ENCODE measurements at places on chromosomes 12 and 14.

DNA sequence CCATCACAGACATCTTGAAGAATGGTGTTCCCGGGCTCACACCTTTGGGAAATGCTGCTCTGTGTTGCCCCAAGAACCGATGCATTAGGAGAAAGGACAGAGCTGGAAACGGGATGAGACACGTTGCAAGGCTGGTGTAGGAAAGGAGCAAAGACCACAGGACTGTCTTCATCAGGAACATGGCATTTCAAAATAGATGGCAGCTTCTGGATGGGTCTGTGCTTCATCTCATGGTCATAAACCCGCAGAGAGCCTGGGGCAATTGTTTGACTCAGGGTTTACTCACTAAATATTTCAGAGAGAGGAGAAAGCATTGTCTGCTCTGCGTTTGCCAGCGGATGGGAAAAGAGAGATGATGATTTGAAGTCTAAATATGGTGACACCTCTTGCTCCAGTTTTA is 76.3 kb downstream of the CACNA1C start:
- no peak for DNase-seq

DNA sequence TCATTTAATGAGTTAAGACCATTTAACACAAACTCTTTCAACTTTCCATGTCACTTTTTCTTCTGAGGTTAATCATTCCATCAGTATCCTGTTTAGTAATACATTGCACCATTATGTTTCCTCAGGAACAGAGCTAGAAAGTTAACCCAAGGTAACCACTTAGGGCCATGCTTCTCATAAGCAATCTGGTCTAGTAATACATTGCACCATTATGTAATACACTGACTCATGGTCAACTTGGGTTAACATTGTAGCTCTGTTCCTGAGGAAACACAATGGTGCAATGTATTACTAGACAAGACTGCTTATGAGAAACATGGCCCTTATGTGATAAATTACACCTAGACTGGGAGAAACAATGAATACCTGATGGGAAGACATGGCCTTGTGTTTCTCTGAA is 21.7 kb downstream of the ERH start:
- DNase-seq = peak; percentile 81

GRCh38 chr14:84421621-84422020 is 1108.3 kb upstream of the FLRT2 start:
- no peak for DNase-seq

GRCh38 chr14:69887740-69888657 is 8.8 kb downstream of the SMOC1 start:
- no peak for DNase-seq

DNA sequence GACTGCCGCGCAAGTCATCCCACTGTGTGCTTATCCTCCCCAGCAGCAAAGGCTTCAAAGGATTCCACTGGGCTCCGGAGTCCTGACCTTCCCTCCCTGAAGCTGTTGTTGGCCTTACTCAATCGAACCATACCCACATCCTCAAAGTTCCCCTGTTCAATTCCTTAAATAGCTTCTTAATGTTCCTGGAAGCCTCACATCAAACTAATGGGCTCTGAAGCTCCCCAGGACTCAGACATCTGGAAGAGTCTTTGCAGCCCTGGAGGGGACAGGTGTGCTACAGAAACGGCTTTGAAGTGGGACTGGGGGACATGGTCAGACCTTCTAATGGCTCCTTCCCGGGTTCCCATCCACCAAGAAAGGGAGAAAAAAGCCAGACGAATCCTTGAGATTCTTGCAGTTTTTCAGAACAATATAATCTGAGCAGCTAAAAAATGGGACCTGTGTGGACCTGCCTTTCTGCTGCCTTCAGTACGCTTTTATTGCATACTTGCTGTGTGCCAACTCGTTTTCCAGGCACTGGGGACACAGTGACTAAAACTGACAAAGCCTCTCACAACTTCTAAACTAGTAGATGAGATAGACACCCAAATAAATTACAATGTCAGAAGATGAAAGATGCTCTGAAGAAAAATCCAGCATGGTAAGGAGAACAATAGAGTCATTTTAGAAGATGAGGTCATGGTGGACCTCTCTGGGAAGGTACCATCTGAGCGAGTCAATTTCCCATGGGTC is 204.5 kb downstream of the MON2 start:
- DNase-seq = peak; percentile 20

DNA sequence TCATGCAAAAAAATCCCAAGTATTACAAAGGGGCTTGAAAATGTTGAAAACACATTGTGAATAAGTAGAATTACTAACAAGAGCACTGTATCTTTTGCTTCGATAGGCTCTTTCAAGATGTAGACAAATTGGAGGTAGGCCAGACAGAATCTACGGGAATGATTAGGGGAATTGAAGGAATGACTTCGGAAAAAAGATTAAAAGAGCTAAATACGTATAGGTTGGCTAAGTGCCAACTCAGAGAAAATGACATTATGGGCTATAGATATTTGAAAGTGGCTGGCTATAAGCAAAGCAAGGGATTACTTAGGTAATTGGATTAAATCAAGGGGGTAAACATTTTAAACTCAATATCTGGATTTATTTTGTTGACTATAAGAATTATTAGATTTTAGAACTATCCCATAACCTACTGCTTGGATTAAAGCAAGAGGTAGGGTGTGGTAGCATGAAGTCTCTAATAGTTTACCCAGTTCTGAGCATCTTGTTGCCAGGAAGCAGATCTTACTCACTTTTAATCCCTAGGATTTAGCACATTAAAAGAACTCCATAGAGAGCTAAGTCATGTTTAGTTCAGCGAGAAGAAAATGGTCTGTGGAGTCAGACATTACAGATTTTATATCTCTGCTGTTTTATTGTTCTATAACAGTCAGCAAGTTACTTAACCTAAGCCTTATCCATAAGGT is 489.8 kb downstream of the DIO2 start:
- no peak for DNase-seq
